T follicular helper cell (primary cell): ENCODE measurements at places on chromosomes 11 and 22.

DNA sequence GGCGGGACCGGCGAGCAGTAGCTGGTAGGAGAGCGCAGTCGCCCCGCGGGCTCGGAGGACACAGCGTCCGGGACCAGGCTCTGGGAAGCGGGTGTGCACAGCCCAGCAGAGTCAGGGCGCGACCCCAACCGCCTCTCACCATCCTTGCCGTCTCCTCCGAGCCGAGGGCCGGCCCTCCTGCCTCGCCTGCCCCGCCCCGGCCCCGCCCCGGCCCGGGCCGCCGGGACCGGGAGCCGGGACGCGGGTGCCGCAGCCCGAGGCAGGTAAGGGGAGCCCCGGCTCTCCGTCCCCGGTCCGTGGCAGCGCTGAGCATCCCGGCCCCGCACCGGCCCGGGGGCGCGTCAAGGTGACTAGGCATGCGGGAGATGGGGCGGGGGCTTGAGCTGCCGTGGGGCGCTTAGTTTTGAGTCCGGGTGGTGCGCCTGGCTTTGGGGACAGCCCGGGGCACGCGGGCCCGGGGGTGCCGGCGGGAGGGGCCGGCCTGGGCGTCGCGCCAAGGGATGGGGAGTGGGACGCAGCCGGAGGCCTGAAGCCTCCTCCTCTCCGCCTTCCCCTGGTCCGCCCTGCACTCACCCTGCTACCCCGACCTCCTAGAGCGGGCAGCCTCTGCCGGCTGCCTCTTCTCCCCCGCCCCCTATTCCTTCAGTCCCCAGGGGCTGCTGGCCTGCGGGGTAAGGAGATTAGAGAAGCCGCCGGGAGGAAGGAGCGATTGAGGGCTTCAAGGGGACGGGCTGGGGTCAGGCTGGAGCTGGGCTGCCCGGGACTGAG is at the start of gene ABCG4:
ABCG4 (plus strand) TSS at position 35 of the 768 bp plus-strand sequence. CDS start 914 bp downstream, outside the sequence.
- no peak for DNase-seq

DNA sequence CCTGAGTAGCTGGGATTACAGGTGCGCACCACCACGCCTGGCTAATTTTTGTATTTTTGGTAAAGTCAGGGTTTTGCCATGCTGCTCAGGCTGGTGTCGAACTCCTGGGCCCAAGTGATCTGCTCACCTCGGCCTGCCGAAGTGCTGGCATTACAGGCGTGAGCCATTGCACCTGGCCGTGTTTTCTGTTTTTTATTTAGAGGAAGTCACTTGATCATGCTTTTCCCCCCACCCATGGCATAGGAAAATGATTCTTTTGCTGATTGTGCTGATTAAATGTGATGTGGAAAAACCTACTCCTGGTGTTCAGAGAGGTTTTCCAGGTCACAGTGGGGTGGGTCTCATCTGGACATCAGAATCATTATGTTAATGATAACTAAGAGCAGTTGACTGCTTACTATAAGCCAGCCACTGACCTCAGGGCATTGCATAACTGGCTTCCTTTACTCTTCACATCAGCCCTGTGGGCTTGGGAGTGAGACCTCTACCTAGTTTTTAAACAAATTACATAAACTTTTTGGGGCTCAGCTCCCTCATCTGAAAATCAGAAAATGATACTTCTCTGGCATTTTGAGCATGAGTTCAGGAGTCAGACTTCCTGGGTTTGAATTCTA is 71.0 kb downstream of the PTPRJ start:
- no peak for DNase-seq

DNA sequence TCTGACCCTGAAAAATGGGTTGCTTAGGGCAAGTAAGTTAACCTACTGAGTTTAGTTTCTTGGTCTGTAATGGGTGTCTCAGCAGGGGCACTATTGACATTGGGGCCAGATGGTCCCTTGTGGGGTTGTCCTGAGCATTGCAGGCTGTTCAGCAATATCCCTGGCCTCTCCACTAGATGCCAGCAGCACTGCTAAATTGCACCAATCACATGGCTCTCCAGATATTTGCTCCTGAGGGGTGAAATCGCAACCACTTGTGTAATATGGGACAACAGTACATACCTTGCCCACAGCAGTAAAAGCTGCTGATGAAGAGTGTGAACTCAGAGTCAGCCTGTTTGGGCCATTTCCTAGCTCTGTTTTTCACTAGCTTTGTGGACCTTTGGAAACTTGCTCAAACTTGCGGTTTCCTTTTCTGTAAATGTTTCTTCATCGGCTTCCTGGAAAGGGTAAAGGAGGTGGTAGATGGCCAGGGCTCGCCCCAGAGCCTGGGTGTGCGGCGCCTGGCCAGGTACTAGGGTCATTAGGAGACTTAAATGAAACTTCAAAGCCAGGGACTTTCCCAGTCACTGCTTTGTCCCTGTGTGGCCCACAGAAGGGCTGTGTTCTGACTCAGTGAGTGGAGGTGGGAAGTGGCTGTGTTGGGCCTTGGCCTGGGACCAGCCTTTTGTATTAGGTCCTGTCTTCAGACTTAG is 13.0 kb downstream of the NCF4 start:
- no peak for DNase-seq

DNA sequence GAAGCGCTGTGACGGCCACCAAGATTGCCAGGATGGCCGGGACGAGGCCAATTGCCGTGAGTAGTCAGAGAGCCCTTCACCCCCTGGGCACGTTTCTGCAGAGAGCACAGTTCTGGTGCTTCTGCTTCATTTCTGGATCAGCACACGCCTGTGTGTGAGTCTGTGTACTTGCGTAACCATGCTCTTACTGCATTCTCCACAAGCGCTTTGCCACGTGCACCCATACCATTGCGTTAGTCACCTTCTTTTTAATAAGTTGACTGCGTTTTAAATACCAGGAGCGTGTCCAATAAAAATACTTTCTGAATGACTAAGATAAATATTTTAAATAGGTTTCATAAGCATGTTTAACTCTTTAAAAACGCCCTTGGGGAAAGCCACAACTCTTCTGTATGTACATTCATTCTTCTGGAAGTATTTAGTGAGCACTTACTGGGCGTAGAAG is 143.0 kb upstream of the SORL1-AS1 start:
- no peak for DNase-seq

- no peak for DNase-seq
Measured at GRCh38 chr11:46555267-46556054, 38.4 kb downstream of the AMBRA1 start.

DNA sequence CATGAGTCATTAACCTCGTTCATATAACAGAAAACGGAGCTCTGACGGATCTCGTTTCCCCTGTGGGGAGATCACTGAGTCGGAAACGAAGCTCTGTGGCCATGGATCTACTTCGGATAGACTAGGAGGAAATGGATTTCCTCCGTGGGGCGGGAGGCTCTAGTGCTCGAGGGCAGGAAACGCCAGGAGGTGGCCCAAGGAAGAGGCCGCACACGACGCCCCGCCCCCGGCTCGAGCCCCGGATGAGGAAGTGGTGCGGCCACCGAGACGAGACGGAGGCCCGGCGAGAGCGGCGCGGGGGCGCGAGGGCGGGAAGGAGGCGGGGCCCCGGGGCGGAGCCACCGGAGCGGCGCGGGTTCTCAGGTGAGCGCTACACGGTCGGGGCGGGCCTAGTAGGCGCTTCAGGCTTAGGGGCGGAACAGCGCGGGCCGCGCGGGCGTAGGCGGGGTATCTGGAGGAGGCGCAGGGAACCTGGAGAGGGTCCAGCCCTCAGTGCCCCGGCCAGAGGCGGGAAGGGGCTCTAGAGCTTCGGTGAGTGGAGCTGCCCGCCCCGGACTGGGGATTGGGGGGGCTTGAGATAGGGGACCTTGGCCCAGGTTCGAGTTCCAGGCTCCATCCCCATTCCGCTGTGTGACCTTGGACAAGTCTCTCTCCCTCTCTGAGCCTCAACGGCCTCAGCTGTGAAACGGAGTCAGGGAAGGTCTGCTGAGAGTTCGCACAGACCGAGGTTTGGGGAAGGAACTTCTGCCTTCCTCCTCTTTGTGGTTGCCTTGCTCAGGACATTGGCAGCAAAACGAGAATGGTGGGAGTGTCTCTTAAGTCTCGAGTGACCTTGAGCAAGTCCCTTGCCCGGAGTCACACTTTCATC is at the start of gene DEPDC5:
DEPDC5 (plus strand) TSS at position 386 of the 868 bp plus-strand sequence. CDS start 903 bp downstream, outside the sequence.
- DNase-seq: peak; percentile 93

GRCh38 chr11:34774604-34775003 is 141.6 kb downstream of the APIP start:
- DNase-seq: no peak

DNA sequence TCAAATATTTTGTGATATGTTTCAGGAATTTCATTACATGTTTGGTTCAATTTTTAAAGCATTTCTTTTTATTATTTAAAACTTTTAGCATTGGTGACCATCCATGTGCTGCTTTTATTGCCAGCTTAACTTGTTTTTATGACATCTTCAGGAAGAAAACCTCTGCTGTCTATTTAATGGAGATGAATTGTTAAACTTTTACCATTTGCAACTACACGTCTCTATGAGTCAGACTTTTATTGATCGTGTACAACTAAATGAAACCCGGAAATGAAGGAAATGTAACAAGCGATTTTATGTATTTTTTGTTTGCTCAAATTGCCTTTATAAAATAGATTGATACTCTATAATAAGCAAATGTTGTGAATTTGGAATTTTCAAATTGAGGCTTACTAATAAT is 113.0 kb downstream of the PTPRJ start:
- no peak for DNase-seq

DNA sequence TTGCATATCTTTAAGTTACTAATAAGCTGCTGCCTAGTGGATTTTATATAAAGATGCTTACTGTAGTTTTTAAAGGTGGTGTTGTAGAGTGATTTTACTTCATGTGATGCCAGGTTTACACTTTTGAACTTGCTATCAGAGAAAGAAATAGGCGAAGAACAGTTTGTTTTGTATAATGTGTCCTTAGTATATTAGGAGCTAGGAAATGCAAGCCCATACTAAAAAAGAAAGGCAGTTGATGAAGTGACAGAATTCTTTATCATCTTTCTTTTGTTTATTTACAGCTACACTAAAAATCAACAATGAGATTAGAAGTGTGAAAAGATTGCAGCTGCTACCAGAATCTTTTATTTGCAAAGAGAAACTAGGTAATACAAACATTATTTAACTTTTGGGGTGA is 12.8 kb downstream of the FBXO7 start:
- DNase-seq: no peak

DNA sequence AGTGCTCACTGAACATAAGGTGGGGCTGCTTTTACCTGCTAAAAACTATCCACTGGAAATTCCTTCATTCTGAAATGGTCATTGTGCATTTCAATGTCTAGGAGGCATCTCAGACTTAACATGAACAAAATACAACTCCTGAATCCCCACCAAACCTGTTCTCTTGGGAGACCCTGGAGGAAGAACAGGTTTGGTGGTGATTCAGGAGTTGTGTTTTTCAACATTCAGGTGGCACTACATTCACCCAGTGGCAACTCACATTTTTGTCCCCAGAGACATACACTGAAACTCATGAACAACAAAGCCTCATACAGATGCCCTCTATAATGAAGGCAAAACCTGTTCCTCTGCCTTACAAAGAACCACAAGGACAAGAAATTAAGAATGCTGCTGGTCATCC is 64.3 kb upstream of the CYP2D6 start:
- no peak for DNase-seq

DNA sequence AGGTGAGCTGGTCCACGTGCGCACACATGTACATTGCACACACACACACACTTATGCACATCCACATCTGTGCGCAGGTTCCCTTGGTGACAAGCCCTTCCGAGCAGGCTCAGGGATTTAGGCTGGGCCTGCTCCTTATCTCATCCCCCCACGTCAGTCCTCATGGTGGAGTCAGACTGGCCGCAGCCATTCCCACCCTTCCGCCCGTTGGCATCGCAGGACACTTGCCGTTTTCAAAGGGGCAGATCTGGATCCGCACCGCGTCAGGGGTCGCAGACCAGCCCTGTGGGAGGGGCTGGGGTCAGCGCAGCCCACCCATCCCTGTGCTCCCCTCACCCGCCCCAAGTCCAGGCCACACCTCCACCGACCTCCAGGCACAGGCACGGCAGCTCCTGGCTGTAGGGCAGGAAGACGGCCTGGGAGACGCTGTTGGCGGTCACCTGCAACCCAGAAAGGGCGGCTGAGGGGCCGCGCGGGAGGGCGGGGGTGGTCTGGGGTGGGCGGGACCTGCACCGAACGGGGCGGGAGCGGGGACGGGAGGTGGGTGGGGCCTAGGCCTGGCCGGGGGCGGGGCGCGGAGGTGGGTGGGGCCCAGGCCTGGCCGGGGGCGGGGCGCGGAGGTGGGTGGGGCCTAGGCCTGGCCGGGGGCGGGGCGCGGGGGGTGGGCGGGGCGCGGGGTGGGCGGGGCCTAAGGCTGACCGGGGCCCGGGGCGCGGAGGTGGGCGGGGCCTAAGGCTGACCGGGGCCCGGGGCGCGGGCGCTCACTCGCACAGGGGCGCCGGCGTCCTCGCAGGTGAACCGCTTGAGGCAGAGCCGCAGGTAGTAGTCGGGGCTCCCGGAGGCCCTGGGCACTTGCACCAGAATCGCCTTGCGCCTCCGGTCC is 13.3 kb downstream of the IL17REL start:
- no peak for DNase-seq

- no peak for DNase-seq
Measured at GRCh38 chr11:69367211-69367964, 73.4 kb downstream of the MYEOV start.

DNA sequence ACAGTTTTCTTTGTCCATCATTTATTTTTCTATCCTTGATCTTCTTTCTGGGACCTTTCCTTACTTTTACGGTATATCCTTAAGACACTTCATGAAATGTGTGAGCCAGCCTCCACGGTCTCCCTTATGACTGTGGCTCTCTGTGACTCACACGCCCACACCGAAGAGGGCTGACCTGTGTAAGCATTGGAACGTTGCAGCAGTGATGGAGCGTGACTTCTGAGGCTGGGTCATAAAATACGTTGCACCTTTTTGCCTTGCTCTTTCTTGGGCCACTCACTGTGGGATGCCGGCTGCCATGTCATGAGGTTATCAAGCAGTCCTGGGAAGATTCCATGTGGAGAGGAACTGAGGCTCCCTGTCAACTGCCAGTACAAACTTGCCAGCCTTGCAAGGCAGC is 96.3 kb upstream of the RAB1B start:
- no peak for DNase-seq

DNA sequence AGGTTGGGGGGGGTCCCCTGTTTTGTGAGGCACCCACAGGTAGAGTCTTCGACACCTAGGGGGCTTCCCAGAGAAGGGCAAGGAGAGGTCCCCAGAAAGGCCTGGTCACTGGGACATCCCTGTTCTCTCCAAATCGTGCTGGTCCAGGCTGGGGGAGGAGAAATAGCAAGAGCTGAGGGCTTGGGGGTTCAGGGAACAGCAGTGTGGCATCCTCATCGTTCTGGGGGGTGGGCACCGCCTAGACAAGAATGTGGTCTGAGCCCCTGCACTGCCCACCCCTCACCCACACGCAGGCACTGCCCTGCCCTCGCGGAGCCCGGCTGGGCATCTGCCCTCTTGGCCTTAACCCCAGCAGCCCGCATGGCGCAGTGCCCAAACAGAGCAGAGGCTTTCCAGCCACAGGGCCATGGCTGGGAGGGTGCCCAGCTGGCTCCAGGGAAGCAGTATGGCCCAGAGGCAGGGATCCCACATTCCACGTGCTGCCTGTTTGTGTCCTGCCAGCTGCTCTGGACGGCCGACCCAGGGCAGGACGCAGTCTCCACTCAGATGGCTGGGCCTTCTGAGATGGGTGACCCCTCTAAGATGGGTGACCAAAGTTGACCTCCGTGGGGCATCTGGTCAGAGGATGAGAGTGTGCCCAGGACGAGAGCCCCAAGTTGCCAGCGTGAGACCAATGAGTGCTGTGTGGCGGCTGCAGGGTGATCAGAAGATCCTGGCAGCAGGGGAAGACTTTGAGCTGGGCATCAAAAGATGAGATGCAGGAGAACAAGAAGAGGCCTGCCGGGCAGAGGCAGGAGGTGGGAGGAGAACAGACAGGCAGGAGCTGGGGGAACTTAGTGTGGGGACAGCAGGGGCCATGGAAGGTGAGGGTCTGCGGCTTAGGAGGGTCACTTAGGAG is 14.4 kb downstream of the SCARF2 start:
- DNase-seq: no peak
